Adipocyte (in vitro differentiated cells): ENCODE measurements at places on chromosomes 5 and 9.

- no peak for DNase-seq
Observed at GRCh38 chr5:178069909-178070308, 43.4 kb upstream of the N4BP3 start.

GRCh38 chr5:68381060-68381459 is 165.5 kb downstream of the PIK3R1 start:
- no peak for DNase-seq

GRCh38 chr5:152246401-152246800 is 158.7 kb downstream of the NMUR2 start:
- peak; percentile 32 for DNase-seq

DNA sequence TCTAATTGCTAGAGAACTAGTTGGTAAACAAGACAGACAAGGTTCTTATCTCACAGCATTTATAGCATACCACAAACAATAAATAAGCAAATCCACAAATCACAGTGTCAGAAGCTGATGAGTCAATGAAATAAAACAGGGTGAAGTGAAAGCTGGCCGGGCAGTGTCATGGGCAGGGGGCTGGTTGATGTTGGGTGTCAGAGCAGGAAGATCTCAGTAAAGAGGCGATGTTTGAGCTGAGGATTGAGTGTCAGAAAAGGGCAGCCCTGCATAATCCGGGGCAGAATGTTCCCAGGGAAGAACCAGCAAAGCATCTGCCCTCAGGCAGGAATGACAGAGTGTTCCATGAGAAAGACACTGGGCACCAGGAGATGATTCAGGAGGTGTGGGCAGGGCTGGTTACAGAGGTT is 183.4 kb downstream of the GOLPH3 start:
- peak; percentile 40 for DNase-seq

DNA sequence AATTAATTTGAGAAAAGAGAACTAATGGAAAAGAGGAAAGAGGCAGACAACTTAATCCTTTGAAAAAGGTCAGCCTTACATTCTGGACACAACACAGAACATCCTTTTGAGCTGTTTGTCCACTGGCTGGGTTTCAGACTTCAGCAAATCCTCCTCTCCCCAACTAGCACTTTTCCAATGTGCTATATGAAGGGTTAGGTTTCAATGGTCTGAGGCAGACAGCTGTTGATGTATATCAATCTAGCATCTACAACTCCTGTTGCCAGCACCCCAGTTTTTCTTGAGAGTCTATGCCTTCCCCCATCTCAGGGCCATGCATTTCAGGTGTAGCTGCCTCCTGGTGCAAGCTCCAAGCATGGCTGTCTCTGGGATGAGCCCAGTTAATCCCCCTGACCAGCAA is 174.2 kb downstream of the TRIM32 start:
- no peak for DNase-seq

GRCh38 chr9:5848372-5848882 is 15.5 kb upstream of the ERMP1 start:
- DNase-seq = no peak
